ENCODE measurements at places on chromosomes 6 and 20. TPM values are rescaled to one million over a fixed set of nuclear protein-coding genes. Genes with fewer than 3 reads are reported as not detected.

- peaks cover 26% of the 10 kb centered on the region for H3K4me1 ChIP-seq
- H3K27ac ChIP-seq: no peak overlapping the region
- H3K27me3 ChIP-seq: peaks cover 4% of the 10 kb centered on the region
- no peak for DNase-seq
- peaks cover 4% of the 10 kb centered on the region for H3K36me3 ChIP-seq
Observed at GRCh38 chr6:135738636-135739035, 112.9 kb upstream of the PDE7B start.

GRCh38 chr6:131413831-131414191 is 159.2 kb upstream of the ARG1 start:
- no peaks in the 10 kb centered on the region for H3K36me3 ChIP-seq
- no peaks in the 10 kb centered on the region for H3K4me1 ChIP-seq
- peaks cover 6% of the 10 kb centered on the region for H3K27me3 ChIP-seq
- DNase-seq: no peak
- no peak overlapping the region for H3K4me3 ChIP-seq
- H3K27ac ChIP-seq: no peak overlapping the region

DNA sequence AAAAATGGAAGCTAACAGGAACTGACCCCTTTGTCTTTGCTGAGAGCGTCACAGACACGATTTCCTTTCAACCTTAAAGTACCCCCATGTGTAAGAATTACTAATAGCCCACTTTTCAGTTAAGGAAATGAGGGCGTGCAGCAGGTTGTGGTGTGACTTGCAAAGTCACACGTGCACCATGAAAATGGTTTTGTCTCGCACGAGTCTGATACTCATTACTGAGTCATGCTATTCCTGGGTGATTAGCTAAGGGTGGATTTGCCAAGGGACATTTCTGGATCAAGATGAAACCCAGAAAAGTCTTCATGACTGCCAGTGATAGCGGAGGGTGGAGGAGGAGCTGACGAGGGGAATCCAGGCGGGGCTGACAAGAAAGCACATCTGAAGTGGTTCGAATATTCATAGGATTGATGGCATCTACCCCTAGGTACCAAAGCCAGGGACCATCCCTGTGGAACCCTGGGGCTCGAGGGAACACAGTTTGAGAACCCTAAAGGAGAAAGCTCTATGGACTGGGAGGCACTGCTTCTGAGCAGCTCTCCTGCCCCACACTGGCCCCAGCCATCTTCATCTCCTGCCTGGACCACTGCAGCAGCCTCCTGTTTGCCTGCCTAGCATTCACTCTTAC is 12.1 kb upstream of the NFATC2 start:
- peaks cover 28% of the 10 kb centered on the region for H3K4me1 ChIP-seq
- peaks cover 12% of the 10 kb centered on the region for H3K36me3 ChIP-seq
- H3K27ac ChIP-seq: peak overlapping the region; percentile 79
- H3K4me3 ChIP-seq: peak overlapping the region; percentile 54

DNA sequence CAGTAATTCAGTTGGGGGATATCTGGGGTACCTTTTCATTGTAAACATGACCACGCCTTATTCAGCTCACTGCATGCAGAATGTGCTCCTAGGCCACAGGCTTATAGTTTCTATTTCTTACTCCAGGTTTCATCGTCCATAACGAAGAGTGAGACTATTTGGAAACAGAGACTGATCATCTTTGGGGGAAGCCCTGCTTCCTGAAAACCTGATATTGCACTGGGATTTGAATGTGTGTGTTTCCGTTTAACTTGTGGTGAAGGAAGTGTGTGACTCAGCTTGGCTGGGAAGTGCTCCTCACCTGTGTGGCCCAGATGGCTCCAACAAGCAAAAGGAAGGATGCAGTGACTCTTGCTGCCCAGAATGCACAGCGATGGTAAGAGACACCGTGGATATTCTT is 19.6 kb upstream of the LTV1 start:
- peaks cover 9% of the 10 kb centered on the region for H3K36me3 ChIP-seq
- no peak for DNase-seq
- H3K27me3 ChIP-seq: peaks cover 2% of the 10 kb centered on the region
- no peak overlapping the region for H3K4me3 ChIP-seq
- H3K4me1 ChIP-seq: peaks cover 24% of the 10 kb centered on the region

- no peaks in the 10 kb centered on the region for H3K36me3 ChIP-seq
- no peaks in the 10 kb centered on the region for H3K4me1 ChIP-seq
- H3K27me3 ChIP-seq: peaks cover 29% of the 10 kb centered on the region
- H3K27ac ChIP-seq: no peak overlapping the region
Observed at GRCh38 chr6:107786709-107787588, 37.2 kb downstream of the SCML4 start.

The IYD gene
- total RNA-seq: not detected

The BAG2 gene
- total RNA-seq: 27.9 TPM
